H1 (cell line): ENCODE measurements at places on chromosomes 1 and 21.
A peak's percentile ranks its signal among the peaks of the same experiment; 100 is the strongest.

- DNase-seq, result no peak
Measured at GRCh38 chr1:162726555-162726954, 63.9 kb upstream of the HSD17B7 start.

DNA sequence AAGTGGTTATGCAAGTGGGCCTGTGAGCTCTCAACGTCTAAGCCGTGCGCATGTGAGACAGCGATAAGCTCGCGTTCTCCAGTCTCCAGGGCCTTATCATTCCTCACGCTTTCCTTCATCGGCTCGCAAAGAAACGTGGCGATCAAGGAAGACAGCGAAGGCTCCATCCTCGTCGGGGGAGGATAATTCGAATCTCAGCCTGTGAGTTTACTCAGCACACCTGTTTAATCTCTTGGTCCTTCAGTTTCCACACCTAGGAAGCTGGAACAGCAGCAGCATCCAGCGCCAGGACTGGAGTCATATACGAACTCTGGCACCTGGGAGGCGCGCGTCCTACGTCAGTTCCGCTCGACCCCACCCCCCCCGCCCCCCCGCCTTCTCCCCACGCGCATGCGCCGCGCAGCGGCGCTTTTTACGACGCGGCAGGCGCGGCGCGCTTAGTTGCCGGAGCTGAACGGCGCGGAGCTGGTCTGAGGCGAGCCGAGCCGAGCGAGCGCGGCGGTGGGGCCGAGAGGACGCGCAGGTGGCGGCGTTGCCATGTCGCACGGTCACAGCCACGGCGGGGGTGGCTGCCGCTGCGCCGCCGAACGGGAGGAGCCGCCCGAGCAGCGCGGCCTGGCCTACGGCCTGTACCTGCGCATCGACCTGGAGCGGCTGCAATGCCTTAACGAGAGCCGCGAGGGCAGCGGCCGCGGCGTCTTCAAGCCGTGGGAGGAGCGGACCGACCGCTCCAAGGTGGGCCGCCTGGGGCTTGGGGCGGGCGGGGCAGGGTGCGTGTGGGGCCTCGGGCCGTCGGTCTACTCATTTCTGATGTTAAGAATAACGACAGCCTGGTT lies at the start of gene PITHD1:
Gene PITHD1, plus strand, starts transcription at position 440 of the 836 bp plus-strand sequence. Its CDS starts 98 bp downstream, at position 538.
- DNase-seq, result no peak

GRCh38 chr1:12472798-12473551 lies 145.0 kb downstream of the DHRS3 start:
- no peak for DNase-seq

- DNase-seq, result no peak
Measured at GRCh38 chr1:39666772-39667171, 5.1 kb downstream of the NT5C1A start.

DNA sequence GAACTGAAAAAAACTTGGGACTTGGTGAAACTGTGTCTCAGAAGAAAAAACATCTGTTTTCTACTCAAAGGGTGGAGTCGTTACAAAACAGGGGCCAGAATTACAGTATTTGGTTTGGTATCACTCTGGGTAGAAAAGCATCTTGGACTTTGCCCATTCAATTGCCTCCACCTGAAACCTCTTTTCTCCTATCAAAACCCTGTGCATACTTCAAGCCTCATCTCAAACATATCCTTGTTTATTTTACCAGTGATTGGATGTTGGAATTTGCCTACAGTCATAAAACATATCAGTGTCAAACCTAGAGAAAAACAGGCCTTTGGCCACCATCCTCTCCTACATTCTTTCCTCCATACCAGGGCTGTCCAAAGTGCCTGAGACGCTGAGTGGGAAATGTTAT lies 281.5 kb downstream of the PLPP3 start:
- DNase-seq, result no peak

- peak; percentile 83 for DNase-seq
Measured at GRCh38 chr1:34166191-34166624, 1.2 kb upstream of the CSMD2 start.

GRCh38 chr1:158019171-158019868 lies 25.9 kb downstream of the KIRREL1 start:
- DNase-seq, result peak; percentile 57

DNA sequence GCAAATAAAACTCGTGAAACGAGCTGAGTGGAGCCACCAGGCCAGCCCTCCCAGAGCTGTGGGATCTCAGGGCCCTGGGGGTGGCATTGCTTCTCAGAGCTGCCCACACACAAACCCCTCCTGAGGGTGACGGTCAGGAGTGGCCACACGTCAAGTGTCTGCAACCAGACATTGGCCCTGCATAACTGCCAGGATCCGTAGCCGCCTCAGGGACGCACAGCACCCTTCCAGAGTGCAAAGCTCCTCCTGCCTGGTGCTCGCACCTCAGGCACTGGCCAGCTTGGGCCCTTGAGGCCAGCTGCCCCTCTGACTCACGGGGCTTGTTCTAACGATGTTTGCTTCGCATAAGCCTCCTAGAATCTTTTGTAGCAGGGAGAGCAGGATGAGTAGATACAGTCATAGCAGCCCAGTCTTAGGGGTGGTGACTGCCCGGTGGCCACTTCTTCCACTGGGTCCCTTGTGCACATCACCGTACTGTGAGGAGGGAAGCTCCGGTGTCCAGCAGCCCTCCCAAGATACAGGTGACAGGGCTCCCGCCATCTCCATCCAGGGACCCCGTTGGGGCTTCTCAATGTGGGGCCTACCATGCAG lies 5.0 kb downstream of the WNT3A start:
- no peak for DNase-seq

DNA sequence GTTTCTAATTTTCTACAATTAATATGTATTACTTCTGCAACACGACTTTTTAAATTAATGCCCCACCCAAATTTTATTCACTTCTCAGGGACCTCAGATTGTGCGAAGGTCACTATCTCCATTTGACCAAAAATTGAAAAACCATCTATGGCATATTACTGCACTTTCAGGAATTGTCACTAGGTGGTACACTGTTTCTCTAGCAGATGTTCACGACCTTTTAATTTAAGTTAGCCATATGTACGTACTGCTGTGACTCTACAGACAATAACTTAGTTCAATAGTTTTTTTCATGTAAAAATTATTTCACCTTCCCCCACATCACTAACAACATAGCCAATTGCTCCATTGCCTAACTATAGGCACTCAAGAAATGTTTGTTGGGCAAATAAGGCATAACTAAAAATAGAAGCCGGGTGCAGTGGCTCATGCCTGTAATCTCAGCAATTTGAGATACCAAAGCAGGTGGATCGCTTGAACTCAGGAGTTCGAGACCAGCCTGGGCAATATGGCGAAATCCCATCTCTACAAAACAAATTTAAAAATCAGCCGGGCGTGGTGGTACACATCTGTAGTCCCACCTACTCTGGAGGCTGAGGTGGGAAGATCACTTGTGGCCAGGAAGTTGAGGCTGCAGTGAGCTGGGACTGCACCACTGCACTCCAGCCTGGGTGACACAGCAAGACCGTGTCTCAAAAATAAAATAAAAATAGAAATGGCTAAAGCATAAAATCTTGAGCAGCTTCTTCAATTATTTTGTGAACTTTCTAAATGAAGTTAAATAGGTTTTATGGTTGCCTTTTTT lies 75.7 kb upstream of the PKN2 start:
- no peak for DNase-seq

DNA sequence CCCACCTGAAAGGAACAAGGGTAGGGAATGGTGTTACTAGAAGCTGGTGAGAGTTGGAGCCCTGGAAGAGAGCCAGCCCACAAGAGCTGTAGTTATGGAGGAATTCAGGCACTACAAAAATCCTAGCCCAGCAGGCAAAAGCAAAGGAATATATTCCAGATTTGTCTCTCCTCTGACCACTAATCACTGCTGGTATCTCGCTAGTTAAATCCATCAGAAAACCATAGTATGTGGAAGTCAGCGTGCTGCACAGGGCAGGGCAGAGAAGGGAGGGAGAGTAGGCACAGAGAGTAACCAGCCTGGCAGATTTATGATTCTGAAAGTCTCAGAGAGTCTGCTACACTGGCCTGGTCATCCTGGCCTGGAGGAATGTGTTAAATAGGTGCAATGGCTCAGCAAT lies 88.6 kb downstream of the SELENOF start:
- no peak for DNase-seq

DNA sequence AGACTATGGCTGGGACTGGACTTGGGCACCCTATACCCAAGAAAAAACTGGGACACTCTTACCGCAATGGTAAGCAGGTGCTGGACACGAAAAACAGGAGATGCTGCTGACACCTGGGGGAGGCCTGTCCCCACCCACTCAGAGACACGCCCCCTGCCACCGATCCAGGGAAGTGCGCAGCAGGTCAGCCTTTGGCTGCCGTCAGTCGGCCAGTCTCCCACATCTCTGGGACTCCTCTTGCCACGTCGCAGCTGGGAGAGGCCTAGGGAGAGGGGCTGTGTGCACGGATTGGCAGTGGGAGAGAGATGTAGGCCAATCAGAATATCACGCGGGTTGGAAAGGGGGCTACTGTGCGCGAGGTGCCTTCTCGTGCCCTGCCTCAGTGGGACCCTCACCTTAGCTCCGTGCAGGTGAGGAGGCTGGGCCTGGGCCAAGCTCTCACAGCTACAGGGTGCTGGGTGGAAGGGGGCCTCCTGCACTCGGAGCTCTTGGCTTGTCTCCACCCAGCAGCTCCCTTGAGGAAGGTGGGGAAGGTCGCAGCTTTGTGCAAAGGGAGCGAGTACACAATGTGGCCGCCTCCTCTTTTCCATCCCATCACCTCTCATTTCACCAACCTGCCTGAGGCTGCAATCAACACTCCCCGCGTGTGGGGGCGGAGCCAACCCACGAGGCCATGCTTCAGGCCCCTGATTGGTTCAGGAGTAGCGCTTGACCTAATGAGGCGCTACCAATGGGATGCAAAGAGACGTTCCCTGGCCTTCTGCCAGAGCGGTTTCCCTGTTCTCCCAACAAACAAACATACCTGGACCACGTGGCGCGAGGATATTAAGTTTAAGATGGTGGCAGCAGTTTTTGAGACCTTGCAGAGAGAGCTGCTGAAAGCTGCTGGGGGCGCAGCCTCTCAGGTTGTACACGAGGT lies 25.7 kb upstream of the LDLRAP1 start:
- no peak for DNase-seq

- DNase-seq, result no peak
Measured at GRCh38 chr1:203099805-203100515, 14.1 kb upstream of the MYOG start.

DNA sequence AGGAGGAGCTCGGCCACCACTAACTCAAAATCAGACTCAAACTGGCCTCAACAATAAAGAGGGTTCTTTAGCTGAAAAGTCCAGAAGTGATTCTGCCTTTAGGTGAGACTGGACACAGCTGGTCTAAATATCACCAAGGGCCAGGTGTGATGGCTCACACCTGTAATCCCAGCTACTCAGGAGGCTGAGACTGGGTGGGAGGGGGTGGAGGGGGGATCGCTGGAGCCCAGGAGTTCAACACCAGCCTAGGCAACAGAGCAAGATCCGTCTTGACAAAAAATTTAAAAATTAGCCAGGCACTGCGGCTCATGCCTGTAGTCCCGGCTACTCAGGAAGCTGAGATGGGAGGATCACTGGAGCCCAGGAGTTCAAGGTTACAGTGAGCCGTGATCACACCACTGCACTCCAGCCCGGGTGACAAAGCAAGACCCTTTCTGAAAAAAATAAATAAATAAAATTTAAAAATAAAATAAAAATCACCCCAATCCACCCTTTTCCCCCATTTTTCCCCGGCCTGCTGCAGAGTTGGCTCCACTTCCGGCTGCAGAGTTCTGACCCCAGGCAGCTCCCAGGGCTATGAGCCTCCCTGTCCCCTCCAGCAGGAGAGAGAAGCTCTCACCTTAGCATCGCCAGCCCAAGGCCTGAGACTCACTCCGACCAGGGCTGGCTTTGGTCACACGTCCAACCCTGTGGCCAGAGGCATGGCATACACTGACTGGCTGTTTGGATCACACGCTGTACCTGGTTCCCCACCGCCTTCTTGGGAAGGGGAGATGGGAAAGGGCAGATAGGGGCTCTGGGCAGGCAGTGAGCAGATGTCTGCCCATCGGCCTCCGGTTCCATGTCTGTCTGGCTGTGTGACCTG lies 87.3 kb upstream of the IFFO2 start:
- DNase-seq, result no peak

- DNase-seq, result no peak
Measured at GRCh38 chr21:38307771-38308531, 51.2 kb downstream of the KCNJ15 start.

- no peak for DNase-seq
Measured at GRCh38 chr1:63669151-63669961, 76.1 kb downstream of the PGM1 start.

DNA sequence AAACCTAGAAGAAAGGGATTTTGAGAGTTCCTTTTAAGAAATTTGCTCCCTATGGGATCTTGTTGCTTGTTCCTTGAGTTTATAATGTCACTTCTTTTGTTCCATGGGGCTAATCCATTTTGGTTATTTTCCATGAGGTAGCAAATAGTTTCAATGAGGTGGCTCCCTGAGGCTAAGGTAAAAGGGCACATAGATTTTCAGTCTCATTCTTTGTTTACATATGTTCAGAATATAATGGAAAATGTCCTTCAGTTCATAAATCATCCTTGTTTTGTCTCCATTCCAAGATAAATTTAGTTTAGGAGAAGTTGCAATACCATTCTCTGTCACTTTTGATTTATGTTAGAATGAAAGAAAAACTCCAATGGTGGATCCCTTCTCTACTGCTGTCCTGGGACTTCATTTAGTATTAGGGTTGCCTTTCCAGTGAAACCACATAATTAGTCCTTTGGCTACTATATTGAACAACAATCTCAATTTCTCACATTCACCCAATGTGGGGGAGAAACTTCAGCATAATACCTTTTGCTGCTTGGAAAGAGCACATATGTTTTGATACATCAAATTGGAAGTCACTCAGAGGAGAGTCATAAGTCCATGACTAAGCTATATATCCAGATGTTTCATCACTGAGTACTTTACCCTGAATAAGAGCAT lies 80.9 kb upstream of the ADAMTS5 start:
- DNase-seq, result no peak

DNA sequence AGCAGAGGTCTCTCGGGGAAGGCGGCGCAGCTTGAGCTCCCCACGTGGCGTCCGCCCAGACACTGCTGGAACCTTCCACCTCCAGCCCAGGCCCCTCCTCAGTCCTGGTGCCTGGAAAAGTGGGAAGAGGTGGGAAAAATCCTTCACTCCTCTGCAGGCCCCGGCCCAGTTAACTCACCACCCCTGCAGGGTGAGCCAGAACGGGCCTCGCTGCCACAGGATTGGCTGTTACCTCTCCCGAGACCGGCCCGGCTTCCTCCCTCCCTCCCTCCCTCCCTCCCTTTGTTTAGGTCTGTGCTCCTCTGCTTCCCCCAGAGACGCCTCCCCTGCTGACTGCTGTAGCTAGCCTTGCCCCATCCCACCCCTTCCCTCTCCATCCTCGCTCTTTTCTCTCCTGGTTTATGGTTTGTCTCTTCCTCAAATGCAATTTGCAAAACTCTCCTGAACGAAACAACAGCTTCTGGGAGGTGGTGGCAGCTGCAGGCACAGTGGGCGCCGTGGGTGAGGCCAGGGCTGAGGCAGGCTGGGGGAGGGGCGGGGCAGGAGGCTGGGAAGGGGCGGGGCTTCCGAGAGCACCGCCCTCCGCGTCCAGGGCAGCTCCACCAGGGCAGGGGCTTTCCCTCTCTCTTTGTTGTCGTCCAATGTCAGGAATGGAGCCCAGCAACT lies 6.5 kb downstream of the CAPN9 start:
- peak; percentile 54 for DNase-seq

GRCh38 chr21:36773117-36773516 lies 74.2 kb downstream of the SIM2 start:
- no peak for DNase-seq
